Subcutaneous adipose tissue (tissue), 4 donors: ENCODE measurements at places on chromosomes 2 and 18. TPM values are rescaled to one million over a fixed set of nuclear protein-coding genes. Genes with fewer than 3 reads are reported as not detected.

The FBXO48 gene
- 2.0 TPM for total RNA-seq

The FEV gene
- total RNA-seq: not detected

The SLC16A14 gene
- 0.68 TPM for total RNA-seq

The VWC2L gene
- not detected for total RNA-seq

The LYG1 gene
- total RNA-seq: not detected

The CD8B2 gene
- not detected for total RNA-seq

The SLC38A11 gene
- total RNA-seq: 1.7 TPM

The WDSUB1 gene
- 9.3 TPM for total RNA-seq

The DYSF gene
- 18.6 TPM for total RNA-seq

The RAPH1 gene
- 83.0 TPM for total RNA-seq

The MEIS1 gene
- 17.4 TPM for total RNA-seq

The CAPN13 gene
- total RNA-seq: not detected

The PIEZO2 gene
- 0.85 TPM for total RNA-seq

The SGO2 gene
- 3.6 TPM for total RNA-seq

The CYTIP gene
- 47.8 TPM for total RNA-seq

The DOK1 gene
- 45.4 TPM for total RNA-seq

The FAM228A gene
- total RNA-seq: 2.6 TPM

The CXCR4 gene
- total RNA-seq: 36.7 TPM

The IFT172 gene
- total RNA-seq: 21.8 TPM

The ZEB2 gene
- 346 TPM for total RNA-seq

The SP140L gene
- total RNA-seq: 12.2 TPM

The PTGR3 gene
- 20.1 TPM for total RNA-seq

The KCNS3 gene
- total RNA-seq: 3.6 TPM

The CTAGE1 gene
- total RNA-seq: not detected
